Activated naive CD8-positive, alpha-beta T cell treated with anti-CD3 and anti-CD28 coated beads, Interleukin-2, amount 50 U/mL, for 16 hours (primary cell): ENCODE measurements at places on chromosomes 13 and 19.

DNA sequence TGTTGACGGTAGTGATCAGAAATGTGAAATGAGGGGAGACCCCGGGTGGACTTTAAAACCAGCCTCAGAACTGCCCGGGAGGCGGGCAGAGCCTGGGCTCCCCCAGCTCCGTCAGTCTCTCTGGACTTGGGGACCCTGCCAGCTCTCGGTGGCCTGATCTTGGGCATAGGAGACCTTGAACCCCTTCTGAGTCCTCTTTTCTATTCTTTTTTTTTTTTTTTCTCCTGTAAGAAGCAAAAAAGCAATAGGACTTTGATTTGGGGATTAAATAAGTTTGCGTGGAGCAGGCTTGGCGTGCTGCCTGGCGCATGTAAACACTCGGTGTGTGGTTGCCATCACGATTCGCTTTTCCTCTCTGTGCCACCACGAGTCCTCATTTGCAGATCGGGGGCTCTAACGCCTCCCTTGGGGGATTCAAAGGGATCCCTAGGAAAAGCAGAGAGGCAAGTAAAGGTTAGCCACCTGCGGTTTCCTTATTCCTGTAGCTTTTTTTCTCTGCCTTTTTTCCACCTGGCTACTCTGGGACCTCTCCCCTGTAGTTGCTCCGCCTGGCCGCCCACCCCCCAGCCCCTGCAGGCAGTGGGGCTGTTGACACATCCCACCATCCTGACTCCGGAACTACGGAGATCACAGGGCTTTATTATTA, 1.3 kb downstream of the SAFB start:
- DNase-seq = no peak

DNA sequence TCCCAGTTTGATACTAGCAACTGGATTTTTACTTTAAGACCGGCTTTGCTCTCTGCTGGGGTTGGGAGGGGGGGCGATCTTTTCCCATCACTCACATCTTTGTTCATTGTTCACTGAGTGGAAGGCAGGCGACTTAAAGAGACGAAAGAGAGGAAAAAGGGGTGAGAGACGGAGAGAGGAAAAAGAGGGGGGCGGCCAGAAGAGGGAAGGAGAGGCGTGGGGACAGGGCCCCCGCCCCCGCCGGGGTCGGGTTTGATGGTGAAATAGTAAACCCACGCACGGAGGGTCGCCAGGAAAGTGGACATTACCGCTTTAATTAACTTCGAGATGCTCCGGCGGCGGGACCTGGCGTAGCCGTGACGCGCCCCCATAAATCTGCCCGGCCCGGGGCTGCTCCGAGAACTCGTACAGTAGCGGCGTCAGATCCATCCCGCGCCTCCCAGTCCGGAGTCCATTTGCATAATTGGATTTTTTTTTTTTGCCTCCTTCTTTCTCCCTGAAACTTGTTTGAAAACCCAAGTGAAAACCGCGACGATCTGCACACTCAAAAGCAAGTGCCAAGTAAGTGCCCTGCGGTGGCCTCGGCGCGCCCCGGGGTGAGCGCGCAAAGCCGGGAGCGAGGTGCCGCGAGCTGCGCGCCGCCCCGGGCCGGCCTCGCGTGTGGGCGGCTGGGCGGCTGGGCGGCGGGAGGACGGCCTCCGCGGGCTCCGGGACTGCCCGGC, 143.9 kb upstream of the ZNF536 start:
- no peak for DNase-seq

DNA sequence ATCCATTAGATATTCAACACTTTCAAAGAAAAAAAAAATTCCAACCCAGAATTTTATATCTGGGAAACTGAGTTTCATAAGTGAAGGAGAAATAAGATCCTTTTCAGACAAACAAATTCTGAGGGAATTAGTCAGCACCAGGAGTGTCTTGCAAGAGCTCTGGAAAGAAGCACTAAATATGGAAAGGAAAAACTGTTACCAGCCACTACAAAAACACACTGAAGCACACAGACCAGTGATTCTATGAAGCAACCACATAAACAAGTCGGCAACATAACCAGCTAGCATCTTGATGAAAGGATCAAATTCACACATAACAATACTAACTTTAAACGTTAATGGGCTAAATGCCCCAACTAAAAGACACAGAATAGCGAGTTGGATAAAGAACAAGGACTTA, 368.4 kb upstream of the MIR17HG start:
- DNase-seq = no peak

- no peak for DNase-seq
Measured at GRCh38 chr19:17473041-17473440, 2.7 kb downstream of the SLC27A1 start.

DNA sequence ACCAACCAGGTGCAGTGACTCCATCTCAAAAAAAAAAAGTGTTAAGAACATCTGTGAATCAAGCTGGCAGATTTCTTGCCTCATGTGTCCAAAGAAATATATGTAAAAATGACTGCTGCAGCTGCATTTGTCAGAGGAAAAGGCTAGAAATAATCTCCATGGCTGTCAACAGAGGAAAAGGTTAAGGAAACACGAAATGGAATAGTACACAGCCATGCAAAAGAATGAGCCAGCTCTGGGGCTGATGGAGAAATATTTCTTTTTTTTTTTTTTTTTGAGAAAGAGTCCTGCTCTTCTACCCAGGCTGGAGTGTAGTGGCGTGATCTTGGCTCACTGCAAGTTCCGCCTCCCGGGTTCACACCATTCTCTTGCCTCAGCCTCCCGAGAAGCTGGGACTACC, 6.6 kb downstream of the RAB3D start:
- no peak for DNase-seq

- no peak for DNase-seq
Measured at GRCh38 chr13:33176526-33176925, 109.0 kb downstream of the STARD13 start.

GRCh38 chr19:46069806-46070341, 29.1 kb upstream of the IGFL4 start:
- DNase-seq = no peak

DNA sequence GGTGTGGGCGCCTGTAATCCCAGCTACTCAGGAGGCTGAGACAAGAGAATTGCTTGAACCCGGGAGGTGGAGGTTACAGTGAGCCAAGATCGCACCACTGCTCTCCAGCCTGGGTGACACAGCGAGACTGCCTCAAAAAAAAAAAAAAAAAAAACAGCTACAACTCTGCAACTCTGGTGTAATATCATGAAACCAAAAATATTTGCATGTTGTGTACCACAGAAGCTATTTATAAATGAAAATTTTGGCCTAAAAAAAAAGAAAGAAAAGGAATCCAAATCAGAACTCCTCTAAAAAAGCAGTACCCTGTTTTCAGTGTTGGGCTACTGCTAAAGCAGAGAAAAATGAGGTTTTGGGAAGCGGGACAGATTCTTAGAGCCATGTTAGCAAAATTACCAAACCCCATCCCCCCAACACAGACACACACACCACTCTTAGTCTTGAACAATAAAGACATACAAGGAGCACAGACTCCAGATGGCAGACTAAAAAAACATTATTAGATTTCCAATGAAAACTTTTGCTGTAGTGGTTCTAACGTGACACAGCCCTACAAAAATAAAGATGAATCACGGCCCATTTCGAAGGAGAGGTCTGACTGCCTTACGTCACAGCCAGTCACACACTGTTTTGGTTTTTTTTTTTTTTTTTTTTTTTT, 51.5 kb downstream of the INSR start:
- no peak for DNase-seq

DNA sequence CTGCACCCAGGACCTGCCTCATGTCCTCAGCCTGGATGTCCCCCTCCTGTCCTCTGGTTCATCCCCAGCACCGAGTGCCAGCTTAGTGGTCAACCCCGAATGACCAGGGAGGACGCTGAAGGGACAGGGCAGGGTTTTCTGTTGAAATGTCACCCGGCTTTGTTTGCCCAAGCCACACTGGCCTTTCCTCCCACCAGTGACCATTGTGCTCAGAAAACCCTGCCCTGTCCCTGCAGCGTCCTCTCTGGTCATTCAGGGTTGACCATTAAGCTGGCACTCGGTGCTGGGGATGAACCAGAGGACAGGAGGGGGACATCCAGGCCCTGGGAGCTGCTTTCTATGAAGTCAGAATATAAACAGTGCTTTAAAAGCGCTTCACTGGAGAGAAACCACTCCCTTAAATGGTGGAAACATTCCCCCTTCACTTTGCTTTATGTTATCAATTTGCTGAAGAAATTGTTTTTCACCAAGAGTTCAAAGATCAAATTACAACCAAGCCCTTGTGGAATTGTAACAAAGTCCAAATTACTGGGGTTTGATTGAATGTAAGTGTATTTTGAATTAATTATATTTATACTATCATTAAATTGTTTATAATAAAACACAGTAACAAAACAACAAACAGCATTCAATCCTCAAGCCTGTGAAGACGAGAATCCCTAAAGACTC, 21.4 kb downstream of the CARS2 start:
- no peak for DNase-seq

- no peak for DNase-seq
Measured at GRCh38 chr19:9362905-9363304, at the start of gene ZNF177. TSS of gene ZNF177 (plus strand) at chr19:9363013. CDS start at chr19:9378312, 15,299 bp downstream.
